Ureter (tissue), 1 donor: ENCODE measurements at places on chromosomes 5 and 9.

DNA sequence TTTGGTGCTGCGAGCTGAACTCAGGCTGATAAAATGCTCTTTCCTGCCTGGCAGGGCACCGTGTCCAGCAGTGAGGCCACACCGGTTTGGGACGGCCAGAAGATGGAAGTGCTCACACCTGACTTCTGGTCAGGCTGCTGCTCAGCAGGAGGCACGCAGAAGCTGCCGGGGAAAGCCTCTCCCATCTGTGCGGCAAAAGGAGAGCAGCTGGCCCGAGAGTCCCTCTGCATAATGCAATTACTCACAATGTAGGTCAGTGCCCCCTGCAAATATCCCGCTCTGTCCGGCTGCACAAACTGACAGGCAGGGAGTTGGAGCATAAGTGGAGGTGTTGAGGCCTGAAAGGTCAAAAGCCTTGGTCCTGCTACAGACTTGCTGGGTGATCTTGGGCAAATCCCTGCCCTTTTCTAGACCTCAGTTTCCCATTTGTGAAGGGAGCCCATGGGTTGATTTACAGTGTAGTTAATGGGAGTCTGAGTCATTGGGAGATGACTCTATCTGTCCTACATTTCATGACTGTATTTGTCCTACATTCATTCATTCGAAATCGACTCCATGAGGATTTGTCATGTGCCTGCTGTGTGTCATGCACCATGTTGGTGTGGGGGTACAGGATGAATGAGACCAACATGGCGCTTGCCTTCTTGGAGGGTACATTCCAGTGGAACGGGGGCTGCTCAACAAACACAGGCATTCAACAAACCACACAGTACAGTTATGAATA lies 61.8 kb upstream of the TBC1D2 start:
- no peak for DNase-seq

DNA sequence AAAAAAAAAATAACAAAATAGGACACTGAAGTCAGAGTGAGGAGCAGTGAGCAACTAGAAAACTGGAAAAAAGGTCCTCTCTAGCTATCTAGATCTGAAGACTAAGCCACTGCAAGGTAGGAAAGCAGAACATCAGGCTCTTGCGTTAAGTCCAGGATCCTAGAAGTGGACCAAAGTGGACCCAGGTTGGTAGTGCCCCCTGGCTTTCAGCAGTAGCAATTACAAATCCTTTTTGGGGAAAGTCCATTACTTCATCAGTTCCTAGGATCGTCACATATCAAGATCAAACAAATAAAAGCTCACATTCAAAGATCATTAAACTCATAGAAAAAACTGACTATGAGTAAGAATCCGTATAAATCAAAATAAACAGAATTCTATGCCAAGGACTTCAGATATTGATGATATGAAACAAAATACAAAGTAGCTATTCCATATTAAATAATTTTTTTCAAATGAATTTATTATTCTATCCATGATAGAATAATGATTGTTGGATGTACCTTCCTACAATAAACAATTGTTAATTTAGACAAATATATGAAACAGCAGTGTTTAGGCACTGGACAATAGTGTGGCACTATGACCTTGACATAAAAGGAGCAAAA lies 6.5 kb upstream of the RICTOR start:
- no peak for DNase-seq

GRCh38 chr5:176564002-176564401 lies 14.9 kb downstream of the CDHR2 start:
- DNase-seq = no peak

GRCh38 chr5:73587923-73588322 lies 22.4 kb downstream of the UTP15 start:
- DNase-seq = no peak

- DNase-seq = no peak
Measured at GRCh38 chr9:36138901-36139300, 2.4 kb downstream of the GLIPR2 start.

GRCh38 chr5:132083071-132083678 lies 9.6 kb downstream of the CSF2 start:
- DNase-seq = no peak

DNA sequence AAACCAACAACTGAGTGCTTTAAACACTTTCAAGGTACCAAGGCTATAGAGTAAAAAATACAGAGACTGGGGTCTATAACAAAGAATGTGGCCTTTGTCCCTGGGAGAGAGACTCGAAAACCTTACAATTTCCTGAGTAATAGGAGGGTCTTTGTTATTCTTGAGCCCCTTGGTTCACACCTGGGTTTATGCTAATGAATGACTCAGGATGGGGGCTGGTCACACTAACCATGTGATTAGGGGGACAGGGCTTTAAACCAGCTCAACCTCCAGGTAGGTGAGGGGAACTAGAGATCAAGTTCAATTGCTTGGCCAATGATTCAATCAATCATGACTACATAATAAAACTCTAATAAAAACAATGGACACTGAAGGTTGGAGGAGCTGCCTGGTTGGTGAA lies 50.2 kb downstream of the PLPP1 start:
- DNase-seq = no peak

DNA sequence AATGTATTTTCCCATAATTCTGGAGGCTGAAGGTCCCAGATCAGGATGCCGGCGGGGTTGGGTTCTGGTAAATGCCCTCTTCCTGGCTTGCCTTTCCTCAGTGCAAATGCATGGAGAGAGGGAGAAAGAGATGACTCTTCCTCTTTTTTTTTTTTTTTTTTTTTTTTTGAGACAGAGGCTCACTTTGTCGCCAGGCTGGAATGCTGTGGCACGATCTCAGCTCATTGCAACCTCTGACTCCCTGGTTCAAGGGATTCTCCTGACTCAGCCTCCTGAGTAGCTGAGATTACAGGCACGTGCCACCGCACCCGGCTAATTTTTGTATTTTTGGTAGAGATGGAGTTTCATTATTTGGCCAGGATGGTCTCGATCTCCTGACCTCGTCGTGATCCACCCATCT lies 300.0 kb upstream of the TAS2R1 start:
- no peak for DNase-seq

- DNase-seq = no peak
Measured at GRCh38 chr9:68685770-68686169, 19.3 kb upstream of the PIP5K1B start.

DNA sequence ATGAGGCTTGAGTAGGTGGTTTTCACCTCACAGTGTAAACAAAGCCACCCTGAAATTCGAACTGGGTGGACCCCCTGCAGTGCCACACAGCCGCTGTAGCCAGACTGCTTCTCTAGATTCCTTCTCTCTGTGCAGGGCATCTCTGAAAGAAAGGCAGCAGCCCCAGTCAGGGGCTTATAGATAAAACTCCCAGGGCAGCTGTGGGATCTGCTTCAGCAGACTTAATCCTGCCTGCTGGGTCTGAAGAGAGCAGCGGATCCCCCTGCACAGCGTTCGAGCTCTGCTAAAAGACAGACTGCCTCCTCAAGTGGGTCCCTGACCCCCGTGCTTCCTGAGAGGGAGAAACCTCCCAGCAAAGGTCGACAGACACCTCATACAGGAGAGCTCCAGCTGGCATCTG lies 71.4 kb downstream of the CARTPT start:
- no peak for DNase-seq

DNA sequence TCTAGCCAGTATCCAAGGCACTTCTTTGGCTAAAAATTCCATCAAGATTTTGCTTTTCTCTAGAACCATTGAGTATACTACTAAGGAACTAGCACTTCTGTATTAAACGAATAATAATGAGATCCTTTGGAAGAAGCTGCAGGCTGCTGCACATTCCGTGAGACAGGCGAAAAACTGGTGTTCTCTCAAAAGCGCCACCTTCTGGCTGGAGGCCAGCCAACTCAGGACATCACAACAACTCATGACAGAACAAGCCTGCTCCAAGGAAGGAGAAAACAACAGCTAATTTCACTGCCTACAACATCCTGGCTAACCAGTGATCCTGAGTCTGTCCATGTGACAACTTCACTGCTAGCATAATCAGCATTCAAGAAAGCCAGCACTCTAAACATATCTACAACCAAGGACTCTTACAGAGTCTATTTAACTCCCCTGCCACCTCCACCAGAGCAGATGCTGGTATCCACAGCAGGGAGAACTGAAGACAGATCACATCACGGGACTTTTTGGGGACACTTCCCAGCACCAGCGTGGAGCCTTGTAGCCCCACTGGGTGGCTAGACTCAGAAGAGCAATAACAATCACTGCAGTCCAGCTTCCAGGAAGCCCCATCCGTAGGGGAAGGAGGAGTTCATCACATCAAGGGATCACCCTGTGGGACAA lies 150.5 kb downstream of the YTHDC2 start:
- peak; percentile 48 for DNase-seq
